ENCODE measurements at places on chromosomes 7 and 10.

DNA sequence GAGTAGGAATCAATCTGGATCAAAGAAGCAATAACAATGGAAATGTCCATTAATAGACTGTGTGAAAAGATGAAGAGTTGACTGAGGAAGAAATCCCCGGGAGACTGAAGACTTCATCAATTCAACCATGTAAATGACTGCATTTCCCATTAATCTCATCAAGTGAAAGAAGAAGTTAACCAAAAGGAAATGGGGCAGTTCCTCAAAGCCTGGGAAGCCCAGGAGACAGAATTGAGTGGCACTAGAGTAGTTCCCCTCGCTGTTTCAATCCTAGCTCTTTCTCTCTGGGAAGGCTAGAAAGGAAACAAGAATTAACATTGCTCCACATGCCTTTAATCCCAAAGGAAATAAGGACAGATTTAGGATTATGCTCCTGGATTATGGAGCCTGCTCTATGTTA lies 4.8 kb upstream of the OR6V1 start:
- no peak for DNase-seq

DNA sequence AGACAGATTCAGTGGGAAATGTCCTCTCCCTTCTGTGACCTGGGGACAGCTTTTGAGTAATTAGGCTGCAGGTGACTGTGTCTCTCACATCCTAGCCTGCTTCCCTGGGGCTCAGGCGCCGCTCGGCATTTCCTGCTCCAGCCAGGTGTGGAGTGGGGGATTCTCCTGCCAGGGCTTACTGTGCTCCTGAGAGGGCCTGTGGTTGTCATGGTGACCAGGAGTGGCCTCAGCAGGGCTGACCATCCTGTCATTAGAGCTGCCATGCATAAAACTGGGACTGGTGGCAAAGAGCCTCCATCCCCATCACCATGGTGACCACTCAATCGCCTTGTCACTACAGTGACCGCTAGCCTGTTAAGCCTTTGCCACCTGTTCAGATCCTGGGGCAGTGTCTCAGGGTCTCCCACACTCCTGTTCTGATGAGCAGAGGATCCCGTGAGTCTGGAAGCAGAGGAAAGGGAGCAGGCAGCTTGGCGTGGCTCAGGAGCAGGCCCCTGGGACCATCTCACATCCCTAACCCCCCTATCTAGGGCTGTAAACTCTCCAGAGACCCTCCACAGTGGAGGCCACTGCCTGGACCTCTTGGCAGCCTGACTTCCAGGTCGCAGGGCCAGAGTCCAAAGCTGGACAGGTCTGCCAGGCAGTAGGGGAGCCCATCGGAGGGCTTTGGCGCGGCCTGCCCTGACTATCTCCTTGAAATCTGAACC lies at the start of gene GCK:
Gene GCK, minus strand, starts transcription at position 154 of the 707 bp plus-strand sequence. CDS start 486 bp downstream, outside the sequence.
- no peak for DNase-seq

- DNase-seq: no peak
Measured at GRCh38 chr7:13920053-13920697, 69.3 kb downstream of the ETV1 start.

- no peak for DNase-seq
Measured at GRCh38 chr7:29100924-29101323, 45.4 kb downstream of the CPVL start.

GRCh38 chr10:36608251-36608650 lies 517.1 kb upstream of the ANKRD30A start:
- DNase-seq: no peak

DNA sequence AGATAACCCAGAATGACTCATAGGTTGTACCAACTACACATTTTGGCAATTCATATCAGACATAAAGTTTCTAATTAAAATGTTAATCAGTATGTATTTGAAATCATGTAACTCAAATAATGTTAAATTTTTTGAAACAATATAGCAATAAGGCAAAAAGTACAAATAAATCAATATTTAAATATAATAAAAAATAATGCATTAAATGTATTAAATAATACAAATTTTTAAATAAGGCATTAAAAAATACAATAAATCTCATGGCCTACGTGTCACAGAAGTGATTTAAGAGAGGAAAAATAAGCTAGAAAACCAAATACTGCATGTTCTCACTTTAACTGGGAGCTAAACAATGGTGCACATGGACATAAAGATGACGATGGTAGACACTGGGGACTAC lies 9.1 kb downstream of the PON2 start:
- no peak for DNase-seq

GRCh38 chr7:51242007-51242691 lies 74.5 kb downstream of the COBL start:
- no peak for DNase-seq

DNA sequence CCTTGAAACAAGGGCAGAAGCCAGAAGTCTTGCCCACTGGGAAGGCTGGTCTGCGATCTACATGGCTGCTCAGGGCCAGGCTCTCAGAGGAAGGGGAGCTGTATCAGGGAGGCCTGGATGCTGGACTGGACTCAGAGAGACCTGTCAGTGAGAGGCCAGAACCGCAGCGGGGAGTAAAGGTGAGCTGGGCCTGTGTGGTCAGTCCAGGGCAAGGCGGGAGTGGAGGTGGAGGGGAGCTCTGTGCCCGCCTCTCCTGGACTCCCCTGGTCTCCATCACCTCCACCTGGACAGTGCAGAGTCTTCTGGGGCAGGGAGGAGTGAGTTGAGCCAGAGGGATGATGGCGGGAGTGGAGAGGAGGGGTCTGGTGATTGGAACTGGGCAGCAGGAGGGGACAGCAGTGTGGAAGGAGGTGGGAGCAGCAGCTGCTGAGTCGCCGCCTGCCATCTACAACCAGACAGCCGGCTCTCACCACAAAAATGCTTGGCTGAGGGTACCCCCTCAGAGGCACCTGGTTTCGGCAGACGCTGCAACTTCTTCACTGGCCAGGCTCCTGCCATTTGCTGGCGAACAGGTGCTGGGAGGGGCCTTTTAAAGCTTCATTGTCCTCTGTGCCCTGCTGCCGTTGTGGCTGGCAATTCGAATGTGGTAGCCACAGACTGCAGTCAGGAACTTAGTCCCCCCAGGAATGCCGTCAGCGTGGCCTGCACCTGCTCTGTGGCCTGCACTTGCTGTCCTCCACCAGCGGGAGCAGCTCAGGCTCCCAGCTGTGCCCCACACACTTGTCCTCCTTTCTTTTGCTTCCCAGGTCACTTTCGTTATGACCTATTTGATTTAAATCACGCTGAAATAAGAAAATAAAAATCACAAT lies 3.5 kb downstream of the RASSF4 start:
- DNase-seq: peak; percentile 37

GRCh38 chr10:127280446-127280845 lies 84.1 kb upstream of the INSYN2A start:
- no peak for DNase-seq

GRCh38 chr10:53619671-53620070 lies 847.1 kb upstream of the MBL2 start:
- no peak for DNase-seq

DNA sequence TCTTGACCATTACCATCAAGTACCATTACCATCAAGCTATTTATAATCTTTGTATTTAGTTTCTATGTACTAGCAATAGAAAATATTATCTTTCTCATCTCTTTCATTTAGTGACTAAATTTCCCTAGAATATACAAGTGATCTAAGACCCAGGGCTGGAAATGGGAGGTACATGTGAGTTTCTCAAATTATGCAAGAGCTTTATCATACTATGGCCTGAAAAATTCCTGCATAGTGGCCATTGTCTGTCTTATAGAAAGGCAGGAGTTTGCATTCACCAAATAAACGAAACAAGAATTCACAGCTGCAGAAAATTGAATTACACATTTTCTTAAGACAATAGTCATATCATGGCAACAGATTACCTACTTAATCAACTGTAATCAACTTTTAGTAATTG lies 50.7 kb upstream of the HDAC9 start:
- DNase-seq: no peak

GRCh38 chr10:129365767-129366402 lies 101.2 kb upstream of the MGMT start:
- no peak for DNase-seq

DNA sequence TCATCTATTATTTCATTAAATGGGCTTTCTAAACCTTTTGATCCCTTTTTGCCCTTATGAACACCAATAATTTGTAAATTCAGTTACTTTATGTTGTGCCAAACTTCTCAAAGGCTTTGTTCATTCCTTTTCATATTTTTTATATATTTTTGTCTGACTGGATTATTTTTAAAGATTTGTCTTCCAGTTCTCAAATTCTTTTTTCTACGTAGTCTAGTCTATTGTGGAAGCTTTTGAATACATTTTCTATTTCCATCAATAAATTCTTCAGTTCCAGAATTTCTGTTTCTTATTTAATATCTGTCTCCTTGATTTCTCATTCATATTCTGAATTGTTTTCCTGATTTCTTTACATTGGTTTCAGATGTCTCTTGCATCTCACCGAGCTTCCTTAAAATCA lies 108.2 kb downstream of the CTNNA3 start:
- DNase-seq: no peak

DNA sequence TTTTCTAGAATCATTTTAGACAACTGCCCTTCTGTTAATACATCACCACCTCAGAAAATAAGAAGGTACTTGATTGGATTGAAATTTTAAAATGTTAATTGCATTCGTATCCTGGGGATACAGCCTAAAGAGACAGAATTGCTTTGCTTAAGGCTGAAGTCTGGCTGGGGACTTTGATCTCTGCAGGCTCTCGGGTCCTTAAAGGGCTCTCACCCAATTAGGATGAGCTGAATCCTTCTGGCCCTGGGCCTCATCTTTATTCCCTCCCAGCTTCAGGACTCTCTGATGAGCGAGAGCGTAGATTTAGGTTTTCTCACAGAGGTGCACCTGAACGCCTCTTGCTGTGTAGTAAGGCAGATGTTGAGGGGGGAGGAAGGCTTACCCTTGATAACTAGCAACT lies 475.3 kb upstream of the C7orf33 start:
- DNase-seq: no peak

DNA sequence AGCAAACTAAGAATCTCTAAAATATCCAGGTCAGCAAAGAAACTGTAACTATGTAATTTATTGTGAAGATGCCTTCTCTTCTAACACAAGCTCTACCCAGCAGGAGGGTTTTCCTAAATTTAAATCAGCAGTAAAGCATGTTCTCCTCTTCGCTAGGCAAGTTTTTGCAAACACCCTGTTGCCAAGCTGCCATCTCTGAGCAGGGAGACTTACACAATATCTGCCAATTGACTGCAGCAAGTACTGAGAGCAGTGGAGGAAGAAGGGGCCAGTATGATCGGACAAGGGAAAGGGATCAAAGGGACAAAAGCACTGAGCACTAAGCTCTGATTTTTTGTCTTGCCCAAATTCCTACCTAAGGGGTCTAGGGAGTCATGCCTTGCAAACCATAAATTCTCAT lies 16.0 kb upstream of the LANCL2 start:
- DNase-seq: no peak

GRCh38 chr7:69457595-69458504 lies 140.4 kb upstream of the AUTS2 start:
- no peak for DNase-seq

DNA sequence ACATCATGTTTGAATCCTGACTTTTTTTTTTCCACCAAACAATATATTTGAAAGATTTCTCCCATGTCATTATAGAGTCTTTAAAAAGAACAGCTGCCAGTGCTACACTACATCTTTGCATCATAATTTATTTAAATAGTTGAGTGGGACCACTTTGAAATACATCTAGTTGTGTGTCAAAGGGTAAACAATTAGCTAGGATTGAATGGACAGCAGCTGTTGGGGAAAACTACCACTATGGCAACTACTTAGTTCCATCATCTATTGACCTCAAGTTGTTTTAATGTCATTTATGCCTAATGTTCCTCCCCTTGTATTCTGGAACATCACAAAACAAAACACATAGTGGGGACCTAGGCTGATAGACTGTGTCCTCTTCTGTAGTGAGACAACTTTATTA lies 985.1 kb downstream of the SORCS1 start:
- DNase-seq: no peak

- DNase-seq: no peak
Measured at GRCh38 chr10:29929006-29929405, 130.4 kb downstream of the JCAD start.

GRCh38 chr7:20906801-20907453 lies 120.2 kb upstream of the SP8 start:
- DNase-seq: no peak

GRCh38 chr7:29974286-29974685 lies 15.3 kb downstream of the SCRN1 start:
- no peak for DNase-seq

DNA sequence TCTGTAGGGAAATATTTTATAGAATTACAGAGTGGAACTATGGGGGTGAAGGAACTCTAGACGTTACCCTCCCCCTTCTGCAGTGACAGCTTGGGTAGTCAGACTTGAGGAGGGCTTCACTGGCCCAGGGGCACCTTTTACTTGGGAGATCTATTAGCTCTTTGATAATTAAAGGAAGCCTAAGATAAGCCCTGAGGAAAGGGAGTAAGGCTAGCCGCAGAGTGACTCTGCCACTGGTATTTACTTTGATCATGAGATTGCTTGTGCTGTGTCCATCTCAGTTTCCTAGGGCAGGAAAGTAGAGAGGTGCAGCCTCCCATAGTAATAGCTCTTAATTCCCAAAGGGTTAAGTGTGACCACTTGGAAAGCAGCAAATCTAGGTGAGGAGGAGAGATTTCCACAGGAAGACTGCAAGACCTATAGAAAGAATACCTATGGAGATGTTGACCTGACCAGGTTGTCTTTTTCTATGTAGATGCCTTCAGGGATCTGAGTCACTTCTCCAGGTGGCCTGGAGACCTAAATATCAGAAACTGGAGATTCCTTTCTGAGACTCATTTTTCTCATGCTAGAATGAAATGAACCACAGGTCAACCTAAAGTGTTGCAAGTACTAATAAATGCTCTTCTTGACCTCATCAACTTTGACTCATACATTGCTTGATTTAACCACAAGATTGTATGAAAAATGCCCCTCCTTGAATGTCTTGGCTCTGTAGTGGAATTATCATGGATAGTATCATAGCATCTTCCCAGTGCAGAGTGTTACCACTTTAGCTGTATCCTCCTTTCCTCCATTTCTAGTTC lies 447.3 kb upstream of the GHITM start:
- DNase-seq: no peak

DNA sequence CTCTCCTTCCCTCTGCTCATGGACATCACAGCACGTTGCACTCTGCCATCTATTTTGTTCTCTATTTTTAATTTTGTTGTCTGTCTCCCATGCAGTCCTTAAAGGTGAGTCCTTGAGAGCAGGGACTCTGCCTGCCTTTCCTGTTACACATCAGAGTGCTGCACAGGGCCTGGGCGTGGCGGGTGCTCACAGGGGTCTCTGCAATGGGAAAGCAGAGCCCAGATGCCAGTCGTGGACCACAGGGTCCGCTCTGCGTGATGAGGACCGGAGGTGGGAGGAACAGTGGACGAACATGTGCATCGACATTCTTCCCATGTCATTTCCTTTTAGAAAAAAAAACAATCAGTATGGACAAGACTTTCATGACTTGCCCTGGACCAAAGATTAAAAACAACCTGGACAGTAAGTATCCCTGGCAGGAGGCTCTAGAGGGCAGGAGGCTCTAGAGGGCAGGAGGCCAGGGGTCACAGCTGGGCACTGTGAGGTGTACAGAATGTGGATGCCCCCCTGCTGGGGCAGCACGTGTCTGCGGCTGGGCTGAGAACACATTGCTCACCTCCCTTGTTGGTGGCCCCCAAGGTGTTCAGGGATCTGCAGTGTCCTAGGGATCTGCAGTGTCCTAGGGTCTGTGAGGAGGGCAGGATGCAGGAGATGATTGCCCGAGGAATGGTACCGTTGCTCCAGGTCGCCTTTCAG lies 29.6 kb upstream of the ZNF488 start:
- DNase-seq: no peak

GRCh38 chr7:136698977-136699376 lies 169.5 kb upstream of the CHRM2 start:
- no peak for DNase-seq

All from CD4-positive, alpha-beta T cell (primary cell).